Urothelium cell line (cell line): ENCODE measurements at places on chromosomes 4 and X.

DNA sequence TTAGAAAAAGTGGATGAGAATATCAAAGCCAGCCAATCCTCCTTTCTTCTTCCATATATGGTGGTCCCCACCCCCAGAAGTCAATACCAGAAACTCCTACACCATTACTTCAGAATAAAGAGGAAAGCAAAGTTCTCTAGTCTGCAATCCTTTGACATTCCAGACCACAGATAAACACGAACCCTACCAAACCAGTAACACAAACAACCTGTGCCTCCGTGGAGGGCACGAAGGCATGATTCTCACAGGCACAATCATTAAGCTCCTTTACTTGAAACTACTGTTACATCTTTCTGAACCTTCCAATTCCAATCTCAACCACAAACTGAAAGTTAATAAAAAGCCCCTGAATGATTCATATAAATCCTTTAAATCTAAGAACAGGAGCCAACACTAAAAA, 16.3 kb downstream of the MAML3 start:
- no peak for DNase-seq

GRCh38 chr4:74054483-74055047, 16.1 kb upstream of the CXCL3 start:
- no peak for DNase-seq

DNA sequence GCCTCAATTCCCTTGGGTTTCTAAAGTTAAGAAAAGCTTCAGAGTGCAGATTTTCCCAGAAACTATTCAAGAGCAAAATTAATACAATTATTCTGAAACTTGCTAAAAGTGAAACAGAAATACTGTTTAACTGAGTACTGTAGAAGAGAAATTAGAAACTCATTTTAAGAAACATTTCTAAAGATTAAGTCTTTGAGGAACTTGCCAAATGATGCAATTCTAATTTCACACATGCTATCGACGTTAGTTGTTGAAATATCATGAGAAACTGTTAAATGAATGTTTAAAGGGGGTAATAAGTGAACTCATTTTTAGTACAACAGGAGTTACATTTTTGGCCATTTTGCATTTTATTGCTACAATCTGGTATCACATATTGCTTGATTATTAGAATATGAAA, 125.3 kb upstream of the MAOA start:
- no peak for DNase-seq

DNA sequence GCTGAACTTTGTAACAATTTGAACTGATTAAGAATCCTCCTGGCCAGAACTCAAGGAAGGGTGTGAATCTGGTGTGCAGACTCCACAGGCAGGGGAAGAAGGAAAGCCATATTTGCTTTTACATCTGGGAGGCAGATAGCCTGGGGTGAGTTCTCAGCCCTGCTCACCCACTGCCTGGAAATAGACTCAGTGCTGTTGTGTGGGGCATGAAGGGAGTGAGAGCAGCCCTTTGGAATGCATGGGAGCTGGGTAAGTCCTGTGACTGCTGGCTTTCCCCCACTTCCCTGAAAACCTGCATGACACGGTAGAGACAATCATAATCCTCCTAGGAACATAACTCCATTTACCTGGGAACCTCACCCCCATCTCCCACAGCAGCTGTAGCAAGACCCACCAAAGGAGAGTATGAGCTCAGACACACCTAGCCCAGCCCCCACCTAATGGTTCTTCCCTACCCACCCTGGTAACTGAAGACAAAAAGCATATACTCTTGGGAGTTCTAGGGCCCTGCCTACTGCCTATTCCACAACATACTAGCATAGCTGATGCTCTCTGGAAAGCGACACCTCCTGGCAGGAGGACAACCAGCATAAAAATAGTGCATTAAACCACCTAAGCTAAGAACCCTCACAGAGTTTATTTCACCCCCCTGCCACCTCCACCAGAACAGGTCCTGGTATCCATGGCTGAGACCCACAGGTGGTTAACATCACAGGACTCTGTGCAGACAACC, 59.3 kb upstream of the UBQLN2 start:
- DNase-seq: peak; percentile 4

- no peak for DNase-seq
Observed at GRCh38 chrX:17859609-17860178, 1.4 kb downstream of the RAI2 start.

DNA sequence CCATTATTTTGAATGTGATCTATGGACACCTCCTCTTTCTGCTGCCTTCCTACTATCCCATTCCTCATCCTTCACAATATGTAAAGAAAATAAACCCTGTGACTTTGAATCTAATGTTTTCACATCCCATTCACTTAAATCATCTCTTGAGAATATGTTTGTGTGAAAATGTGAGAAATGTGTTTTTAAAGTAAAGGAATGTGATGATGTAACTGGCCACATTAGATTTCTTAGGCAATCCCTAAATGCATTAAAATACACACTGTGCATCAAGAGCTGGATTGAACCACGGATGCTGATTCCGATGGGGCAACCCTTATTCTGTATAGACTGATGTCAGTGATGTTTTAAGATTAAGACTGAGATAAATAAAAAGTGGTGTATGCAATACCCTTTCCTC, 558.9 kb upstream of the TENM3 start:
- no peak for DNase-seq

DNA sequence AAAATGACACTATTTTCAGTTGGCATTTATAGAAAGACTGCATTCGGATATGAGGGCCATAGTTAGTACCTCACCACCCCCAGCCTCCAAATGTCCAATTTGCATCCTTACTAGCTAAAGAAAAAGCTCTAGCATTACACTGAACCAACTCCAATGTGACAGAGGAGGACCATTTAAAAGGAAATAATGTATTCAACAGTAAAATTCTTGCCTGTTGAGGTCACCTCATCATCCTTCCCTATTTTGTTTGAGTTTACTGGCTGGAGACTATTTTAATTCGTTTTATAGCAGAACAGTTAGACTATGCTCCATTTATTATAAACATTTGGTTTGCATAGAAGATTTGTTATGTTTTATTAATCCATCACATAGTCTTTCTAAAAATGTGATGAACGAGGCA, 88.2 kb upstream of the PPARGC1A start:
- no peak for DNase-seq

DNA sequence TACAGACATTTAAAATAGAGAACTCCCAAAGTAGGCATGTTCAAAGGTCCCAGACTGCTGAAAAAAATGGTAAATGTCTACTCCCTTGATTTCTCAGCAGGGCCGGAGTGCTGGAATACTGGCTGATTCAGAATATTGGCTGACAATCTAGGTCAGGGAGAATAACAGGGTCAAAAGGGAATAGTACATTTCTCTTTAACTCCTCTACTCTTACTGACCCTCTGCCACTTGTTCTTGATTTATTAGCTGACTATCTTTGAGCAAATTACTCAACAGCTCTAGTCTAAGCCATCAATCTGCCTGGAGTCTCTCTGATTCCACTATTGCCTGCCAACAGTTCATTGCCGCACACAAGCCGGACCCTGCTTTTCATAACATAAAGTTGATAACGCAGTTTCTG, 19.7 kb upstream of the NWD2 start:
- DNase-seq: no peak

DNA sequence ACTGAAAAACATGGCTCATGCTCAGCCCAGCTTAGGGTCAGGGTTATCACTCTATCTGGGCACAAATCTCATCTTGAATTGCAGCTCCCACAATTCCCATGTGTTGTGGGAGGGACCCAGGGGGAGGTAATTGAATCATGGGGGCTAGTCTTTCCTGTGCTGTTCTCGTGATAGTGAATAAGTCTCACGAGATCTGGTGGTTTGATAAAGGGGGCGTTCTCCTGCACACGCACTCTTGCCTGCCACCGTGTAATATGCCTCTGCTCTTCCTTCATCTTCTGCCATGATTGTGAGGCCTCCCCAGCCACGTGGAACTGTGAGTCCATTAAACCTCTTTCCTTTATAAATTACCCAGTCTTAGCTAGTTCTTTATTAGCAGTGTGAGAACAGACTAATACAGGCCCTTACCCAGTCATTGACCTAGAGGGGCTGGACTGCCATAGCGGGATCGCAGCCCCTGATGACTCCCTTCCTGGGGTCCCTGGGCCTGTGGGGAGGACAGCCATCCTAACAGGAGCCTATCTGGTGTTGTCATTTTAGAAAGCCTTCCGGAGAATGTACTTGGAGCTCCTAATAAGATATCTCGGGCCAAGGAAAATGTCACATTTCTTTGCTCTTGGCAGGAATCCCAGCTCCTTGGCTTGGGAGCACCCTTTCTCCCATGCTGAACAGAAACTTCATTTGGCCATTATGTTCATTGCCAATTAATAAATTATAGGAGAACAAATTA, 112.6 kb downstream of the PHKA2 start:
- no peak for DNase-seq

- no peak for DNase-seq
Observed at GRCh38 chrX:19388741-19389140, 45.0 kb downstream of the PDHA1 start.

DNA sequence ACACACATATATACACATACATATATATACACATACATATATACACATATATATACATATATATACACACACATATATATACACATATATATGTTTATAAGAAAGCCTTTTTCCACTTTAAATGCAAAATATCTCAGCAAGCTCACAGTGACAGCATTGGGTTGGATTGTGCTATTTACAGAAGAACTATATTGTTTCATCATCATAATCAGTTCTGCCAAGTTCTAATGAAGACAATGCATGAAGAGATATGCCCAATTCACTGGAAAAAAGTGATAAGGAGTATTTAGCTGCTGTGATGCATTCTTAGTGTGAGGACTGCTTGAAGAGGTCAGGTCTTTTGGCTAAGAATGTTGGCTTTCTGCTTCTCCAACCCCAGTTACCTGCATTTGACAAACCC, 54.4 kb downstream of the RNF150 start:
- no peak for DNase-seq

DNA sequence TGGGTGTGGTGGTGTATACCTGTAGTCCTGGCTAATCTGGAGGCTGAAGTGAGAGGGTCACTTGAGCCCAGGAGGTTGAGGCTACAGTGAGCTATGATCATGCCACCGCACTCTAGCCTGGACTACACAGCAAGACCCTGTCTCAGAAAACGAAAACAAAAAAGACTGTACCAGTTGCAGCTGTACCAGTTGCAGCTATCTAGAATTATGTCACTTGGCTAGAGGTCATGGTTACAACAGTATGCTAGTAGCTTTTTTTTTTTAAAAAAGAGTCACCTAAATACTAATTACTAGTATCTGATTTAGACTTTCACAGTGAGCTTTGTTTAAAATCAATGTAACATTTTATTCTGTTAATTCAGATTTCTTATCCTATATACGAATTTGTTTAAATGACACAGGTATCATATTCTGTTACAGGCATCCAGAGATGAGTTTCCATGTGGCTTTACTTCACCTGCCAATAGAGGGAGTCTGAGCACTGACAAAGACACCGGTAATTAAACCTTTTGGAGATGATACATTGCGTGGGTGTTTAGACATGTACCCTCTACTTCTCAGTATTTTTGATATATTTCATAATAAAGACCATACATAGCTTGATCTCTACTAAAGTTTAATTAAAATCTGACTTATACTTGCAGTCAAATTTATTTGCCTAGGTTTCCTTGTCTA, 100.2 kb upstream of the IL13RA1 start:
- DNase-seq: peak; percentile 1

DNA sequence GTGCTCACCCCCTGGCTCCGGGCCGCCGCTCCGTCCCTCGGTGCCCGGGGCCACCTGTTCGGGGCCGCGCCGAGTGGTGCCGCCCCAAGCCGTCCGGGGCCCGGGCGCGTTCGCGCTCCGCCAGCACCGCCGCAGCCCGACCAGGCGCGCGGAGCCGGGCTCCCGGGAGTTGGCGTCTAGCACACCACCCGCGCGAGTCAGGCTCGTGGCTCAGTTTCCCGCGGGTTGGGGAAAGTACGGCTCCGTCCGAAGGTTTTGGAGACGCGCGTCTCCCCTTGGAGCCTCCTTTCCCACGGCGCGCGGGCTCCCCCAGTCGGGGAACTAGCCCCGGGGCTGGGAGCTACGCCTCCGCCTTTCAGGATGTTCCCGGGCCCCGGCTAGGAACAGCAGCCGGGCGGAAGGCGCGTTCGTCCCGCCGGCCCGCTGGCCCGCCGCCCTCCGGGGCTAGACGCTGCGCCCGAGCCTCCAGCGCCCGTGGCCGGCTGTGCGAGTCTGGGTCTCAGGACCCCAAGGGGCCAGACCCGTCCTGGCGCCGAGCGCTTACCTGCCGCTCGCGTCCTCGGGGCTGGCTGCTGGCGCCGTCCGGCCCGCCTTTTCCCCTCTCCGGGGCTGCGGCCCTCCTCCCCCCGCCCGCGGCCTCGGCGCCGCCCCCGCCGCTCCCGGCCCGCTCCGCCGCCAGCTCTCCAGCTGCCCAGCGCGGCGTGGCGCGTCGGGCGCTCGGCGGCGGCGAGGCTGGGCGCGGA, at the start of gene ADGRG2:
ADGRG2 (minus strand) TSS at position 571 of the 743 bp plus-strand sequence. CDS start 53,634 bp downstream, outside the sequence.
- DNase-seq: peak; percentile 18

- DNase-seq: no peak
Observed at GRCh38 chr4:6500481-6501140, 28.2 kb upstream of the PPP2R2C start.

- no peak for DNase-seq
Observed at GRCh38 chr4:120130786-120131185, 64.1 kb upstream of the MAD2L1 start.

DNA sequence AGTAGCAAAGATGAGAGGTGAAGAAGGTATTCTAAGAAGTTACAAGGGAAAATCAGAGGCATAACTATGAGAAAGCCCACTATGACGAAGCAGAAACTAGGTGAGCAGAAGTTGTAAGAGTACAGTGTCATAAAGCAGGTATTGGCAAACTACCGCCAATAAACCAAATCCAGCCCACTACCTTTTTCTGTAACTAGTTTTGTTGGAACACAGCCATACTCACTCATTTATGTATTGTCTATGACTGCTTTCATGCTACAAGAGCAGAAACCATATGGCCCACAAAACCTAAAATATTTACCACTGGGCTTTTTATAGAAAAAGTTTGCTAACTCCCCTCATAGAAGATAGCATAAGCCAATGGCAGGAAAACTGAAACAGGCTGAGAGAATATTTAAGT, 31.8 kb upstream of the ZCCHC13 start:
- no peak for DNase-seq

GRCh38 chr4:111499291-111499690, 646.0 kb upstream of the FAM241A start:
- no peak for DNase-seq

- no peak for DNase-seq
Observed at GRCh38 chr4:84968925-84969324, 2.4 kb upstream of the WDFY3 start.

- no peak for DNase-seq
Observed at GRCh38 chr4:156242390-156242789, 288.7 kb upstream of the CTSO start.
